Activated CD4-positive, CD25-positive, alpha-beta regulatory T cell treated with anti-CD3 and anti-CD28 coated beads, Interleukin-2, amount 50 U/mL, for 16 hours (primary cell): ENCODE measurements at places on chromosomes 16 and 17.

GRCh38 chr17:80166446-80166845 is 3.4 kb upstream of the CARD14 start:
- DNase-seq, result no peak

GRCh38 chr16:78256686-78257375 is 157.4 kb downstream of the WWOX start:
- DNase-seq, result no peak

- no peak for DNase-seq
Measured at GRCh38 chr17:4004517-4005295, 40.5 kb upstream of the ATP2A3 start.

GRCh38 chr16:2527071-2527783 is 4.0 kb downstream of the CEMP1 start:
- no peak for DNase-seq

GRCh38 chr17:66464921-66465320 is 162.5 kb downstream of the PRKCA start:
- no peak for DNase-seq

- DNase-seq, result no peak
Measured at GRCh38 chr16:55031481-55031880, 100.8 kb downstream of the IRX5 start.

DNA sequence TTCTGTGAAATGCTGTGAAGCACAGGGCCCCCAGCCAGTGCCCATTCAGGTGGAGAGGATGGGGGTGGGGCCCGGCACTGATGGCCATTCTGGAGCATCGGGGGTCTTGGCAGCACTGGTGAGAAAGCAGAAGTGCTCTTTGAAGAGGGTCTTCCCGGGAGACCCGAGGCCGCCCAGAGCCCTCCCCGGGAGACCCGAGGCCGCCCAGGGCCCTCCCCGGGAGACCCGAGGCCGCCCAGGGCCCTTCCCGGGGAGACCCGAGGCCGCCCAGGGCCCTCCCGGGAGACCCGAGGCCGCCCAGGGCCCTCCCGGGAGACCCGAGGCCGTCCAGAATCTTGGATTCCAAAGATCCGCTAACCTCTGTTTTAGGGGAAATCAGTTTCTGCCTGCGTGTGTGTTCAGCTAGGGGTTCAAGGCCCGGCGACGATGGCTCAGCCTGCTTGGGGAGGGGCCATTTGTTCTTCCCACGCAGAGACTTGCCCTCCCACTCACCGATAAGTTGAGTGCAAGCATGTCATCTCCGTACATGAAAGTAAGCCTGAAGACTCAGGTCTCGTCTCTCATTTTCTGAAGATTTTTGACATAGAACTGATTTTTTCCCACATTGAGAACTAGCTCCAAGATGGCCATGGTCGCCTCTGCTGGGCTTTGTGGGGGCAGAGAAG is 35.2 kb upstream of the CAPN15 start:
- DNase-seq, result no peak

- no peak for DNase-seq
Measured at GRCh38 chr16:69917739-69918138, 33.4 kb upstream of the CLEC18A start.

- no peak for DNase-seq
Measured at GRCh38 chr16:85687651-85688471, 893 bp downstream of the GINS2 start.

GRCh38 chr17:2243953-2244352 is 59.6 kb downstream of the SMG6 start:
- no peak for DNase-seq

- DNase-seq, result no peak
Measured at GRCh38 chr17:80859002-80859941, 132.4 kb upstream of the CHMP6 start.

- no peak for DNase-seq
Measured at GRCh38 chr16:67528870-67529581, 397 bp downstream of the RIPOR1 start.

DNA sequence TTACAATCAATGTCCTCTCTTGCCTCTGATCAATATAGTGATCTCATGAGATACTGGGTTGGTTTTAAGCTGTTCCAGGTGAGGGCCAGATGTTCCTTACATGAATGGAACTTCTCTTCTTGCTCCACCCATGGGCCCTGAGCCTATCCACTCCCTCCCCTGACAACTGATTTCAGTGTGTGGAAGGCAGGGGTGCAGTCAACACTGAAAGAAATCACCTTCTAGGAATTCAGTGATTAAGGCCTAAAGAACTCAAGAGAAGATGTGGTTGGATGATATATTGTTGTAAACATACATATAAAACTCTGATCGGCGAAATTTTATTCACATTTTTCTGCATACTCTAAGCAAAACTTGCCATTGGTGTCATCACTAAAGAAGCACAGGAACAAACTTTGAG is 6.7 kb upstream of the GOSR2 start:
- DNase-seq, result no peak

- DNase-seq, result peak; percentile 12
Measured at GRCh38 chr17:80812362-80813088, 179.1 kb upstream of the CHMP6 start.

DNA sequence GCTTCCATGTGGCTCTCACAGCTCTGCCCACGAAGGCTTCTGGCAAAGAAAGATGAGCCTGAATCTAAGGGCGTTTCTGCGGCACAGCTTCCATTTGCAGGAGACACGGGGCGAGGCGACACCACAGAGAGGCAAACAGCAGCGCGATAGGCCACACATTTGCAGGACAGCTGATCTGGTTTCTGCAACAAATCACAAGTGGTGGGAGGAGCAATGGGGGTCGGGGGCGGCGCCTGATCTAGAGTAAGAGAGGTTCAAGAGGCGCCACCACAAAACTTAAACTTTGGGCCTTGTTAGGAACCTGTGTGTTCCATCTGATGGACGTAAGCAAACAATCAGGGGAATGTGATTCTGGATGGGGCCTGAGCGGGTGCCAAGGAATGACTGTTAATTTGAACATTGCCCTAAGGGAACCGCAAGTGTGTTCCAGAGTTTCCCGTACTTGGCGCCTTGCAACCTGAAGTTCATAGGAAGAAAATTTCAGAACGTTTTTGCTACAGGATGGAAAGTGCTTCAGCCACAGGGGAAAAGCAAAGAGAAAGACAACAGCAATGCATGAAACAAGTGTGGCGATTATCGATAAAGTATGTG is 18.9 kb upstream of the ENPP7 start:
- DNase-seq, result no peak

DNA sequence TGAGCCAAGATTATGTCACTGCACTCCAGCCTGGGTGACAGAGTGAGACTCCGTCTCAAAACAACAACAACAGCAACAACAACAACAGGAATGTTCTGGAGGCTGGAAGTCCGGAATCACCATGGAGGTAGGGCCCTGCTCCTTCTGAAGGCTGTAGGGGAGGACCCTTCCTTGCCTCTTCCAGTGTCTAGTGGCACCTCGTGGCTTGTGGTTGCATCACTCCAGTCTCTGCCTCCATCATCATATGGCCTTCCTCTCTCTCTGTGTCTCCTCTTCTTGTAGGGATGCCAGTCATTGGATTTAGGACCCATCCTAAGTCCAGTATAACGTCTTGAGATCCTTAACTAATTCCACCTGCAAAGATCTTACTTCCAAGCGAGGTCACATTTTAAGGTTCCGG is 14.0 kb downstream of the NAGPA start:
- no peak for DNase-seq

- DNase-seq, result no peak
Measured at GRCh38 chr17:35341411-35341992, 31.9 kb downstream of the SLFN11 start.

DNA sequence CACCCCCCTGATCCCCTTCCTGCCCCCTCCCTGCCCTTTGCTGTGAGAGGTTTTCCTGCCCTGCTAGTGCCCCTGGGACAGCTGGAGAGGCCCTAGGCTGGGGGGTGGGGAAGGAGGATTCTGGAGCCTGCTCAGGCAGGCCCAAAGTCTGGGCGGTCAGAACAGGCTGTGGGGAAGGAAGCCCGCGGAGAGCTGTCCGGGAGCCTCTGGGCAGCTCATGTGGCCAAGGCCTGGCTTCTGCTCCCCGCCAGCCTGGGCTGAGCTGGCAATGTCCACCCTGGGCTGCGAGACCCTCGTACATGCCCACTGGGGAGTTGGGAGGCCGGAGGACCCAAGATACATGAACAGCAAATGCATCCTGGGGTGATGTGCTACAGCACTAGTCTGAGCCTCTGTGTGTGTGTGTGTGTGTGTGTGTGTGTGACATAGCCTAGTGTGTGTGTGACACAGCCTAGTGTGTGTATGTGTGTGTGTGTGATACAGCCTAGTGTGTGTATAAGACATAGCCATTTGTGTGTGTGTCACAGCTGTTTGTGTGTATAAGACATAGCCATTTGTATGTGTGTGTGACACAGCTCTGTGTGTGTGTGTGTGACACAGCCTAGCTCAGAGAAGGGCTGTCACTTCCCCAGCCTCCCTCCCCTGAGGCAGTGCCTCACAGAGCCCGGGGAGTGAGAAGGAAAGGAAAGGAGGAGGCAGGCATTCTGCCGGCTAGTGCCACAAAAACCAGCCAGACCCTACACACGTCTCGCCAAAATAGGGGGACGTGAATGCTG is 201.4 kb upstream of the CIBAR2 start:
- DNase-seq, result no peak

GRCh38 chr16:14420721-14421488 is 209.2 kb downstream of the PARN start:
- no peak for DNase-seq

DNA sequence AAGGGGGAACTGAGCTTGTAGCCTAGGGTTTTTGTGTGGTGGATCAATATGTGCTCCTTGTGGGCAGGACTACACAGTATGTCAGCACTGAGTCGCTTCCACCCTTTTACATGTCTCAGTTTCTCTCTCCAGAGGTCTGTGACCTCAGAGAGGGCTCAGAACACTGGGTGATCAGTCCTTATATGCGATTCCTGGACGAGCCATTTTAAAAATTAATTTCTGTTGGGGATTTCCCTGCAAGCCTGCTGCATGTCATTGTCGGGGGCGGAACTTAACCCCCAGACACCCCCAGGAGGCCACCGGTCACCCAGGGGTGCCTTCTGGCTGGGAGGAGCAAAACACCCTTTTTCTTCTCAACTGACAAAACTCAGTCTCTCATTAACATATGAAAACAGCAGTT is 14.1 kb downstream of the DHRS7B start:
- DNase-seq, result no peak

- no peak for DNase-seq
Measured at GRCh38 chr16:49556606-49557446, 183.2 kb downstream of the C16orf78 start.

DNA sequence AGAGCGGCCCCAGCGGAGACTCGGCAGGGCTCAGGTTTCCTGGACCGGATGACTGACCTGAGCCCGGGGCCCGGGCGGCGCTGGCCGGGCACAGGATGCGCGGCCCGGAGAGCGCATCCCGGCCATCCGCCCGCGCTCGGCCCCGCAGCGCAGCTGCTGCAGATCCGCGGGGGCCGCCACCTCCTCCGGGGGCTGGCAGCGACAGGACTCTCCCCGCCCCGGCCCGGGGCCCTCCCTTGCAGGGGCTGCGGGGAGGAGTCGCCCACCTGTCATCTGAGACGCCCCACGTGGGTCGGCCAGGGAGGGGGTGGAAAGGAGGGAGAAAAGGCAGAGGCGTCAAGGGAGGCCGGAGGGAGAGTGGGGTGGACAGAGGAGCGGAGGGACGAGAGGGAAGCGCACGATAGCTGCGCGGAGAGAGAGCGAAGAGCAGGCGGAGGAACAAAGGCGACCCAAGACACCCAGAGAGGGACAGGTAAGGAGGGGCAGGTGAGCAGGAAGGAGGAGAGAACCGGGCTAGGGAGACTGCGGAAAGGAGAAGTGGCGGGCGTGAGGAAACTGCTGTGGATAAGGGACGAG is 471 bp upstream of the PRKAR1A start:
- DNase-seq, result peak; percentile 54

DNA sequence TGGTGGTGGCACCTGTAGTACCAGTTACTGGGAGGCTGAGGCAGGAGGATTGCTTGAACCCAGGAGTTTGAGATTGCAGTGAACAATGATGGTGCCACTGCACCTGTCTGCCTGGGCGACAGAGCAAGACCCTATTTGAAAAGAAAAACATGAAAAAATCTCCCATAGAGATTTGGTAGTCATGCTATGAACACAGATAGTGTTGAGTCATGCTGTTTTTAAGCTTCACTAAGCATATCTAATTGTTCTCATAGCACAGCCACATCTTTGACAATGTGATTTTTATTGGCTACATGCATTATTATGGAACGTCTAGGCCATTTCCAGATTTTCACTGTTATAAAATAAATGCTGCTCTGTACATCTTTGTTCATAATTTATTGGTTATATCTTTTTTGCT is 6.0 kb downstream of the IL34 start:
- no peak for DNase-seq

GRCh38 chr16:47043970-47044684 is 70.7 kb upstream of the DNAJA2 start:
- no peak for DNase-seq

GRCh38 chr16:1337486-1337885 is 4.0 kb downstream of the BAIAP3 start:
- DNase-seq, result no peak

DNA sequence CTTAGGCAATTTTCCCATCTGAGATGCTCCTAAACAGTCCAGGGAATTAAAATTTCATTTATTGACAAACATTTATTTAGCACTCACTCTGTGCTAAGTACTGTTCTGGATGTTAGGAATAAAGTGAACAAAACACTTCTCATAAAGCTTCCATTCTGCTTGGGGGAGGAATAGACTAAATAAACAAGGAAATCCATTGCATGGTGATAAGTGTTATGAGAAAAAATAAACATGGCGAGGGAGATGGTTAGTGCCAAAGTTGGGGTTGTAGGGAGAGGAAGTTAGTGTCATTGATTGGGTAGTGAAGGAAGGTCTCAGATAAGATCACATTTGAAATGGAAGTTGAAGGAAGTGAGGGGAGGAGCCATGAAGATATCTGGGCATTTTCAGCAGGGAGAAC is 72.2 kb upstream of the CES5A start:
- DNase-seq, result no peak

GRCh38 chr16:75257886-75258806 is 6.7 kb upstream of the BCAR1 start:
- DNase-seq, result no peak
